ENCODE measurements at places on chromosomes 2 and 18.

DNA sequence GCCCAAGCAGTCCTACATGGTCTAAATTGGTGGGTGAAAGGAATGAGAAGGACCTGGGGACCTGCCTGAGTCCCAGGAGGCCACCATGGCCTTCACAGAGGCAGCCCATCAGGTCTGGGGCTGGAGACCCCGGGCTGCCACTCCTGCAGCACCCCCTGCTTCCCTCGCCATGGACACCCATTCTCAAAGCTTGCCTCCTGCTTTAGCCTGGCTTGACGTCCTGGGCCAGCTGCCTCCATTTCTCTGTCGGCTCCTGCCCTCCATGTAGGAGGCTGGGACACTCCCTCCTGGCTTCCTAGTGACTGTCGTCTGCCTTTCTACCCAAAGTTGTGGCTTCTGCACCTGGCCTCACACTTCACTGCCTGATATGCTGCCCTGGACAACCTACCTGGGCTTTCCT lies 198.6 kb downstream of the FAM210A start:
- no peak for DNase-seq

DNA sequence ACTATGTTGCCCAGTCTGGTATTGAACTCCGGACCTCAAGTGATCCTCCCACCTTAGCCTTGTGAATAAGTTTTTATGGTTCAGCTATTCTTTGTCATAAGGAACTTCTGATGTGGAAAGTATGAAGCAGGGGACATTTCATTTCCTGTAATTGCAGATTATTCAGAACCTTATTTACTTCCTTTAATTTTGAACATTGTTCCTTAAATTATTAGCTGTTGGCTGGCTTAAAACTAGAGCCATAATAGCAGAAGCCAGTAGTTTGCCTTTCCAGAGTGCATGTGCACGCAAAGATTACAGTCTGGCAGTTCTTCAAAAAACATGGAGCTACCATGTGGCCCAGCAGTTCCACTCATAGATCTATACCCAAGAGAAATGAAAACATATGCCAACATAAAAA lies 53.1 kb downstream of the PMS1 start:
- DNase-seq, result no peak

- no peak for DNase-seq
These were observed 48.3 kb downstream of the TNS1 start for GRCh38 chr2:217954469-217954868.

- no peak for DNase-seq
These were observed 15.2 kb upstream of the NOSTRIN start for GRCh38 chr2:168787098-168787781.

DNA sequence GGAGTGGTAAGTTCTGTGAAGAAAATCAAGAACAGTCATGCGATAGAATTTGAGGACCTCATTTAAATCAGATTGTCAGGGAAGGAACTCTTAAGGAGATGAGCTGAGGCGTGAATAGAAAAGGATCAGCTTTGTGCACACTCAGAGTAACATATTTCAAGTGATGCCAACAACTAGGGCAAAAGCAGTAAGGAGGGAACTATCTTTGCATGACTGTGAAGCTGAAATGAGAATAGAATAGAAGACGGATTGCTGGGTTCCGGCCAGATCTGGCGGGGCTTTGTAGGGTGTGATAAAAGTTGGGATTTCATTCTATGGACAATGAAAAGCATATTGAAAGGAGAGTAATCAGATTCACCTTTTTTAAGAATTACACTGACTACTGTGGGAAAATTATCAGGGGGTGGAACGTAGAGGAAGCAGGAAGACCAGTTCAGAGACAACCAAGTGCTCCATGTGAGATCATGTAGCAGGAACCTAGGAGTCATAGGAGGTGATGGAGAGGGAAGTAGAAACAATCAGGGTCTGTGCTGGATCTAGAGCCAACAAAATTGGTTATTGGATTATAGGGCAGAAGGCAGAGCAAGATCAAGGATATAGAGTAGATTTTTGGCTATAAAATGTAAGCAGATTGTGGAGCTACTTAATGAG lies 884.3 kb downstream of the DCC start:
- DNase-seq, result no peak

DNA sequence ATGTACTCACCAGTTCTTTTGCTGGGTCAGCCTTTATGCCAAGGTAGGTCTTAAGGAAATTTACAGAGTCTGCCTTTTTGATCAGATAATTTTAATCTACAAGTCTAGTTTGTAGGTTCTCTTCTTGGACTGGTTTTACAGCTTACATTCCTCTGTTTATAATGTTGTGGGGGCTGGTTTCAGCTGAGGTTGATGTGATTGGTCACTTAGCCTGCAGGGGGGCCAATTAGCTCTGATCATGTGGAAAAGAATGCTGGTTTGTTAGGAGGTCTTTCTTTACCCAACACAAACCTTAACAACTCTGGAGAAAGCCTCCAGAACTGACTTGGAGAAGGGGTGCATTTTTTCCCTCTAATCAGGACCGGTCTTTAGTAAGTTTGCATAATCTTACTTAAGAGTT lies at the start of gene KCNJ13:
TSS of gene KCNJ13 (minus strand) at position 131 of the 400 bp plus-strand sequence. CDS start 5,203 bp downstream, outside the sequence.
- DNase-seq, result no peak

GRCh38 chr2:66164470-66164869 lies 270.5 kb upstream of the MEIS1 start:
- DNase-seq, result no peak

GRCh38 chr2:209358992-209359391 lies 64.9 kb upstream of the MAP2 start:
- no peak for DNase-seq

- DNase-seq, result no peak
These were observed 12.5 kb upstream of the MAL start for GRCh38 chr2:95012881-95013550.

Measured in GM19239 (cell line).